ENCODE measurements at places on chromosomes 6 and 20.

- no peak for DNase-seq
Measured at GRCh38 chr6:94769197-94769596, 808.1 kb upstream of the MANEA start.

DNA sequence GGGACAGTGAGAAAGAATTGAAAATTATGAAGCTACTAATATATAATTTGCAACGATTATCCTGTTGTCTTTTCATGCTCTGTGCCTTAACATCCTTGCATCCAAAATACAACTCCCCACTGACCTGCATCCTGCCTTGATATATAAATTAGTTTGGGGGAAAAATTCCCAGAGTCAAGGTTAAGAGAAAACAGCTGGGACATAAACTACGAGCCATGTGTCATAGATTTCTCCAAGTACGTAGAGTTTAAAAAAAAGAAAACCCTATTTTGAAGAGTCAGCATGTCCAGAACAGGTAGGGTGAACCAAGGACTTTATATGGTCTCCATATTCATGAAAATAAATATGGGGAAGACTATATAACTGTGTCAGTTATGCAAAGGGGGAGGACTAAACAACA, 123.8 kb upstream of the MARCKS start:
- DNase-seq: no peak

DNA sequence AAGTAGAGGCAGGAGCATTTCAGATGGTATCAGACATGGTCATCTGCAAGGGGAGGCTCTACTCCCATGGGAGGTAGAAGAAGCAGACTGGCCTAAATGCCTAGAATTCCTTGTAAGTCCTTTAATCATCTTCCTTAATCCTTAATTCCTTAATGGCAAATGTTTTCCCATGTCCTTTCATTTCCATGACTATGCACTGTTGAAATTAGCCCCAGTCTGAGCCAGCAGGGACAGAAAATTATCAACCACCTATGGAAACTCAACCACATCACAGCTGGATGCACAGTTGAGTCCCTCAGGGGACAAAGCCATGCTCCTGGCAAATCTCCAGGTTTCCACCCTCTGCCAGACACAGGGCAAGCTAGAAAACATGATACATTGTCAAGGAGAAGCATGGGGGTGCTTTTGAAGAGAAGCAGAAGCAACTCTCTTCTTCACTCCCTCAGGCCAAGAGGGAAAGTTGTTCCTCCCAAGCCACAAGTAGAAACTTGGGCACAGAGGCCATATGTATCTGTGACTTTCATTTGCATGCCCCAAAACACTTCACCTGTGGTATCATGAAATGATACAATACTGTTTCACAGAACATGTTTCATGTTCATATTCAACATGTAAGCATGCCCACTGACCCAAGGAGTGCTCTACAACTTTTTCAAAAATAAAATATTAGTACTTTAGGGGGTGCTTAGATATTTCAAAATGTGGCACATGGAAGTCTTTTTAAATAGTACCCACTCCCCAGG, 683.6 kb downstream of the KIF16B start:
- DNase-seq: no peak

- no peak for DNase-seq
Measured at GRCh38 chr6:41263267-41263666, 23.2 kb downstream of the TREM1 start.

DNA sequence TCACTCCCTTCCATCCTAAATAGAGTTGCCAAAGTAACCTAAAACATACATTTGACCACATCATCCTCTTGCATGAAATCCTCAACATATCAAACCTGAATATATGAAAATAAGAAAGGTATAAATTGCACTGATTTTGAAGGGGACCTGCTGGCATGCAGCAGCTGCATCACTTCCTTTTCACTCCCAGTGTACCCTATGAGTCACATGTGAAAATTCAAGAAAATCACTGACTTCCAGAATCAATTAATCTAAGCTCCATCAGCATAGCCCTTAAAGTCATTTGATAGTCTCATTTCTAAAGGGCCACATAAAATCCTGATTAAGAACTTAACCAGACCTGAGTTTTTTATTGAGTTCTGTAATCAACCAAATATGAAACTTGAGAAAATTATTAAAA, 24.3 kb downstream of the SNX14 start:
- no peak for DNase-seq

DNA sequence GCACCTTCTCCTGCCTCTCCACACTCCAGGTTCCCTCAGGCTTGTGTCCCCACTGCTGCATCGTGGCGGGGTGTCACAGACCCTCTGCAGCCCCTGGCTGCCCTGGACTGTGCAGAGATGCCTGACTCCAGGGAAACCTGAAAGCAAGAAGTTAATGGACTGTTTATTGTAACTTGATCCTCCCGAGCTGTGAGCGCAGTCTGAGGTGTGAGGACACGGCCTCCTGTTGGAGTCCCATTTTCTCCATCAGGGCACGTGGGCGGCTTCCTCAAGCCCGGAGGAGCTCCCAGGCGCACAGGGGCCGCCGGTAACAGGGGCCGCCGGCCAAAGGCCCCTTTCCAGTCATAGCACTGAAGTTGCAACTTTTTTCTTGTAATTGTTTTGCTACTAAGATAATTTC, 16.9 kb downstream of the RBM38 start:
- DNase-seq: no peak

DNA sequence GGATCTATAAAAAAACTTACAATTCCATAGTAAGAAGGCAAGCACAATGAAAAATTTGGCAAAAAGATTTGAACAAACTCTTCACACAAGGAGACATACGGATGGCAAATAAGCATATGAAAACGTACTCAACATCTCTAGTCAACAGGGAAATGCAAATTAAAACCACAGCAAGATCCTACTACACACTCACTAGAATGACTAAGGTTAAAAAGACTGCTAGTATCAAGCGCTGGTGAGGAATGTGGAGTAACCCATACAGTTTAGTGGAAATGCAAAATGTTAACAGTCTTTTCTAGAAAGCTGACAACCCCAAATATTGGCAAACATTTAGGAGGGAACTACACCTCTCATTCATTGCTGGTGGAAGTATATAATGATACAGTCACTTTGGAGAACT, 175.9 kb upstream of the SGK1 start:
- DNase-seq: no peak

Data from cerebellar cortex (tissue), 1 donor.